ENCODE measurements at places on chromosomes 5 and 9. TPM values are rescaled to one million over a fixed set of nuclear protein-coding genes. Genes with fewer than 3 reads are reported as not detected.

KLHL3 gene
- 5.9 TPM for total RNA-seq

GCNT1 gene
- 10.6 TPM for total RNA-seq

SLC1A1 gene
- 1.4 TPM for total RNA-seq

ARHGEF39 gene
- total RNA-seq, result 0.59 TPM

DIMT1 gene
- total RNA-seq, result 28.7 TPM

OR1Q1 gene
- not detected for total RNA-seq

KCNIP1 gene
- not detected for total RNA-seq

ASPN gene
- total RNA-seq, result not detected

DMGDH gene
- not detected for total RNA-seq

TCF7 gene
- total RNA-seq, result 15.8 TPM

LRRC26 gene
- total RNA-seq, result 0.31 TPM

DBH gene
- not detected for total RNA-seq

SHC3 gene
- total RNA-seq, result not detected
